ENCODE measurements at places on chromosomes 12 and 14.

- no peak for DNase-seq
Measured at GRCh38 chr12:106673141-106673540, 90.3 kb downstream of the RFX4 start.

GRCh38 chr12:101839324-101840283 lies 8.8 kb upstream of the GNPTAB start:
- peak; percentile 80 for DNase-seq

- no peak for DNase-seq
Measured at GRCh38 chr12:85549640-85550039, 269.6 kb downstream of the ALX1 start.

GRCh38 chr12:49698619-49699545 lies 8.3 kb downstream of the FMNL3 start:
- peak; percentile 21 for DNase-seq

GRCh38 chr12:12653922-12654321 lies 42.1 kb downstream of the GPR19 start:
- DNase-seq: no peak

DNA sequence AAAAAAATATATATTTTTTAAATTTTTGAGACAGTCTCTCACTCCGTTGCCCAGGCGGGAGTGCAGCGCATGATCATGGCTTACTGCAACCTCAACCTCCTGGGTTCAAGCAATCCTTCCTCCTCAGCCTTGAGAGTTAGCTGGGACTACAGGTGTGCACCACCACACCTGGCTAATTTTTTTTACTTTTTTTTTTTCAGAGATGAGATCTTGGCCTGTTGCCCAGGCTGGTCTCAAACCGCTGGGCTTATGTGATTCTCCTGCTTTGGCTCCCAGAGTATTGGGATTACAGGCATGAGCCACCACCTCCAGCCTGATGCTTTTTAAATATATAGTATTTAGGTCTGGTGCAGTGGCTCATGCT lies 24.5 kb downstream of the MDM2 start:
- no peak for DNase-seq

GRCh38 chr14:79278798-79279644 lies 932.3 kb downstream of the DIO2 start:
- DNase-seq: peak; percentile 82

DNA sequence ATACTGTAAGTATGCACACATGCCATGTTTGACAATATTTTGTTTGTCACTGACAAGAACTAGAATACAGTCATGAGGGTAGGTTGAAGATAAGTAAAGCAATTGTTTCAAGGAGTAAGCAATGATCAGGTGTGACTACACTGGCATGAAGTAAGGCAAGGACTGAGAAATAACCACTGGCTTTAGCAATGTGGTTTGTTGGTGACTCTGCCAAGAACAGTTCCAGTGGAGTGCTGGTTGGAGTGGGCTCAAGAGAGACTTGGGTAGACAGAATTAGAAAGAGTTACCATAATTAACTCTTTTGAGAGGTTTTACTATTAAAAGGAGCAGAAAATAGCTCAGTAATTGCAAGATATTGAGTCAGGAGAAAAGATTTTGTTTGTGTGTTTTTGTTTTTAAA lies 129.6 kb downstream of the GTF2A1 start:
- no peak for DNase-seq

DNA sequence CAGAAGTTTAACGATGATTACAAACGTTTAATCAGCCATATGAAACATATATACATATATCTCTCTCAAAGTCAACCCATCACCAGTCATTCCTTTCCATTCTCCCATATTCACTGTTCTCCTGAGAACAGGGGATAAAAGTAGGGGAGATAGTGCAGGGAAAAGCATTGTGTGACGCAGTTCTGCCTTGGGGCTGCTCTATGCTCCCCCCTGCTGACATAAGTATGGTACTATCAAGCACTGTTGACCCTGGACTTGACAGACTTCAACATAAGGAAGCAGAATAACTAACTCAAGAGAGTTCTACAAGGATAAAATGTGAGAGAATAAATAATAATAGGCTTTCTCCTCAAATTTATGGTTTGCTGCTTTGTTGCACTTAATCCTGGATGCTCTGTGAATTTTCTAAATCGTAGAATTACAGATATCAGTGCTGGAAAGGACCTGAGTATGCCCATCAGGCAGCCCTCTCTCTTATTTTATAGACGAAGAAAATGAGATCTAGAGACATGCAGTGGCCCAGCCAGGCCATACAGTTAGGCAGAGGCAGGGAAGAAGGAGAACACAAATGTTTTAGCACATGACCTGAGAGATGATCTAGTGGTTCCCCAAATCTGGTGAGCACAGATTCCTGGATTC lies 87.2 kb downstream of the SCN8A start:
- DNase-seq: peak; percentile 28
